H1 (cell line): ENCODE measurements at places on chromosomes 7 and 10.

DNA sequence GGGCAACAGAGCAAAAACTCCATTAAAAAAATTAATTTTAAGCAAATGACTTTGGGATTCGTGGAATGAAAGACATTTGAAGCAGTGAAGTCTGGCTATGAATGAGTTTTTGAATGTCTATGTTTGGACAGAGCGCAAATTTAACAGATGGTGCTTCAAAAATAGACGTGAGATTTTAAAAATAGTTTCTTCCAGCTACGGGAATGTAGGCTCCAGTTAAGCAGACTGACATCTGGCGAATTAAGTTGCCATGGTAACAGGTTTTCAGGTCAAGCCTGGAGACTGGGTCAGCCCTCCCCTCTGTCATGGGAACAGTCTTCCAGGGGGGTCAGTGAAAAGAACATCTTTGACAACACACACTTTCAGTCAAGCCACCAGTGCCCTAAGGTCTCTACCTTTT, 62.0 kb downstream of the MYOF start:
- H3K36me3 ChIP-seq: no peaks in the 10 kb centered on the region
- H3K27me3 ChIP-seq: no peaks in the 10 kb centered on the region
- no peak overlapping the region for H3K4me3 ChIP-seq
- no peak overlapping the region for H3K27ac ChIP-seq

GRCh38 chr7:106865130-106866041, at the start of gene PIK3CG:
PIK3CG (plus strand) TSS chr7:106865282; CDS start chr7:106867562, 2,280 bp downstream.
- H3K4me3 ChIP-seq: no peak within 1 kb of the TSS
- H3K4me1 ChIP-seq: no peaks in the 10 kb centered on the region
- no peaks in the 10 kb centered on the region for H3K27me3 ChIP-seq

DNA sequence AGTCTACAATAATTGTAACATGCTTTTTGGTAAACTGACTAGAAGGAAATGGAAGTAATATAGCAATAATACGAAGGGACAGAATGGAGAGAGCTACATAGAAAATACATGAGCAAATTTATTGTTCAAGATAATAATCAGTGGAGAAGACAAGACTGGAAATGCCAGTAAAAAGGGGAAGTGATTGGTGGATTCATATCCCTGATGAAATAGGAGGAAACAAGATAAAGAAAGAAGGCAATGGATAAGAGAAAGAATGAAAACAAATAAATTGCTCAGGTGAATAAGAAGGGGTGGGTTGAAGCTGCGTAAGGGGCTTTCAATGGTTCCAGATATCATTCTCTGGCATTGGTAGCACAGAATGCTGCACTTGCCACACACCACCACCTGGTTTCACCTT, 135.9 kb downstream of the LRRN3 start:
- H3K27ac ChIP-seq: no peak overlapping the region
- H3K36me3 ChIP-seq: no peaks in the 10 kb centered on the region
- H3K4me1 ChIP-seq: no peaks in the 10 kb centered on the region
- no peak for DNase-seq

- peaks cover 13% of the 10 kb centered on the region for H3K4me1 ChIP-seq
- H3K4me3 ChIP-seq: no peak overlapping the region
- no peaks in the 10 kb centered on the region for H3K27me3 ChIP-seq
- no peak for DNase-seq
- H3K27ac ChIP-seq: no peak overlapping the region
Measured at GRCh38 chr10:110818311-110819256, 53.1 kb upstream of the PDCD4 start.

DNA sequence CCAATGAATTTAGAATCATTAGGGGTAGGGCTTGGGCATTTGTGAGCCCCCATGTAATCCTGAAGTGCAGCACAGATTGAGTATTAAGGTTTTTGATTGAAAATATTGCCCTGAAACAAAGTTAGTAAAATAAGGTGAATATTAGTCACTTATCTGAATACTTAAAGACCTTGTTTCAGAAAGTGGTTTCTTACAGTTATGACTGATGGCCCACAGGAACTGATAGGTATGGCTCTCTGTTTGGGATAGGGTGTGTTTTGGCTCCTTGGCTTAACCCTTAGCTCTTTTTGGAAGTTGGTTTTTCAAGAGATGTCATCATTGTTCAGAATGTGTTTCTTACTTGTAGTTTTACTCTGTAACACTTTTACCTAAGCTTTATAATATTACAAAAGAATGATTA, 34.8 kb downstream of the MDFIC start:
- no peaks in the 10 kb centered on the region for H3K27me3 ChIP-seq
- no peak overlapping the region for H3K27ac ChIP-seq
- H3K4me3 ChIP-seq: no peak overlapping the region
- H3K36me3 ChIP-seq: no peaks in the 10 kb centered on the region

GRCh38 chr7:51764976-51765375, 448.4 kb upstream of the COBL start:
- no peaks in the 10 kb centered on the region for H3K27me3 ChIP-seq
- H3K4me3 ChIP-seq: no peak overlapping the region
- H3K4me1 ChIP-seq: no peaks in the 10 kb centered on the region

DNA sequence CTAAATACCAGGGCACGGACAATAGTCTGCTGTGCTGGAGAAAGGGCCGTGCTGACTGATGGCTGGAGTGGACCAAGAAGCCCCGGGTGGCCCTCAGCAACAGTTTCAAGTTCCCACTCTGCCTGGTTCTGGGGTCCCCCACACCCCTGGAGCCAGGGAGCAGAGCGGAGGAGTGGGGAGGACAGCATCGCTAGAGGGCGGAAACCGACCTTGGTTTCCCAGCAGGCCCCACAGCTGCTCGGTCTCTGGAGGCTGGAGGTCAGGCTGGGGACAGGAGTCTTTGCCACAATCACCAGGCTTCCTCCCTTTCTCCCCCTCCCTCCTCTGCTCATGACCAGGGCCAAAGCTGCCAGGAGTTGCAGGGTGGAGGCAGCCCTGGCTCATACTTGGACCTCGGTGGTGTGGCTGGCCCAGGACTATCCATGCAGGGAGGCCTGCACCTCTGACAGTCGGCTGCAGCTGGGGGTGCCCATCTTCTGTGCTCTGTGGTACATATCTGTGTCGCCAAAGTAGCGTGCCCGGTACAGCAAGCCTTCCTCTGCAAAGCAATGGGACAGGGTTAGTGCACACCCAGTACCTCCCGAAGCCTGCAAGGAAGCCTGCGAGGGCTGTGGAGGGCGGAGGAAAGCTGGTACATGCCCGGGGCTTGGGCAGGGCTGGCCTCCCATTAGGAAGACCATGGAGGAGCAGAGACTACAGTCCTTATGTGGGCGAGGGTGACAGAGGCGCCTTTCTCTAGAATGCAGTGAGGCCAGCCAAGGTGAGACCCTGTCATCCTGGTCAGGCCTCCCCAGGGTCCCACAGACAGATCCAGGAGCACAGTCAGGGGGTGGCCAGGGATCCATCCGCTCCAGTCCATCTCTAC, 19.1 kb downstream of the DNAJB12 start:
- H3K4me1 ChIP-seq: peaks cover 18% of the 10 kb centered on the region
- no peaks in the 10 kb centered on the region for H3K27me3 ChIP-seq
- 0 out of 2 replicates have a peak, but pooled peaks cover 6% of the 10 kb centered on the region for H3K36me3 ChIP-seq
- 0 out of 2 replicates have a peak overlapping the region, but pooled peaks have one; percentile 49 for H3K27ac ChIP-seq
- no peak overlapping the region for H3K4me3 ChIP-seq
- no peak for DNase-seq
